ENCODE measurements at places on chromosomes 11 and 22.

DNA sequence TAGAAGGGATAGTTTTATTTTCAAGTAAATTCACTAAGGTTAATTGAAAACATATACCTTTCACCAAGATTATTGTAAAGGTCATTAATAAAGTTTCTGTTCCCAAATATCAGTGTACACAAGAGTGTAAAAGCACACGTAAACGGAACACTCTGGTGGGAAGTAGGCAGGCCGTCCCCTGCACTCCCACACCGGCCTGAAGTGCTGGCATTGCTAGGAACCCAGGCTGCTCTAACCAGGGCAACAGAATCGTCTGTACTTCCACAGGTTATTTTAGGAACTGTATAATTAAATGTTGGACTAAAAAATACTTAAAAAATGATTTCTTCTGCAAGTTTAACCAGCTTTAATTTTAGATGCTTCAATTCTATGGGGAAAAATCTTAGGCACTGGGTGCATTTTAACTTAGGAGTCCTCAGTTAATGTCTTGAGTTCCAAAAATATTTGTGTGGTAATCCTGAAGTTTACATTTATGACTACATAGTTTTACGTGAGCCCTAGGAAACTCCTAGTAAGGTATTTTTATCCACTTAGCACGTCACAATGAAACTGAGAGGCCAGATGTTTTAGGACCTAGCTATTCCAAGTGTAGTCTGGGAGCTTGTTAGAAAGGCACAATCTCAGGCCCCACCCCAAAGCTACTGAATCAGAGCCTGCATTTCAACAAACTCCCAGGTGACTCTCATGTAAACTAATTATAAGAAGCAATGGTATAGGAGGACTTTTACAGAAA, 31.2 kb downstream of the KMT5B start:
- no peak for DNase-seq

DNA sequence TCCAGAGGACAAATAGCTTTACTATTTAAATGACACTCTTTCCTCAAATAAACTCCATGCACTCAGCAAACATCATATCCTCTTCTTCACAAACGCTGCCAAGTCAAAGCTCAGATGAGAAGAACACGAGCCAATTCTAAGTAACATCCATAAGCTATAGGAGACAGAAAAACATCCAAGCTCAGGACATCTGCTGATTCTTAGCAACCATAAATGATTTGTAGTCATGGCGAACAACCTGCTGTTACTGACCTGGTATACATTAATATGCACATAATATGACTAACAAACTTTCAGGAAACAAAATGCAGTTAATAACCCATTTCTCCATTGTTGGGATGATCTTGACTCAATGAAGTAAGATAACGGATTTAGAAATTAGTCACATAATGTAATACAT, 6.7 kb downstream of the GALNT18 start:
- no peak for DNase-seq

DNA sequence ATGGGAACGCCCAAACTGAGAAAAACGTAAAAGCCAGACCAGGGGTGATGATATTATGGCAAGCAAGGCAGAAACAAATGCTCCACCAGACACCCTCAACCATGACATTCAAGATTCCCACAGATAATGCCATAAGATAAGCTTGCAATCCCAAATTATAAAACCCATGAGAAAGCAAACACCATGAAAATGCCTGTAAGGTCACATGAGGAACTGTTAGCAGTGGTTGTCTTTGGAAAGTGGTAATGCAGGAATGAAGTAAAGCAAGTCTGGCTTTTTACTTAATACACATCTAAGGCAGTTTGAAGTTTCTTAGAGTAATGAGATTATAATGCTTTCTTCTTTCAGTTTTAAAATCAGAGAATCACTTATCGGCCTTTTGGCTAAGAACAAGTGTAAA, 111.0 kb downstream of the MN1 start:
- no peak for DNase-seq

GRCh38 chr11:70725739-70726138, 327.4 kb downstream of the CTTN start:
- no peak for DNase-seq

DNA sequence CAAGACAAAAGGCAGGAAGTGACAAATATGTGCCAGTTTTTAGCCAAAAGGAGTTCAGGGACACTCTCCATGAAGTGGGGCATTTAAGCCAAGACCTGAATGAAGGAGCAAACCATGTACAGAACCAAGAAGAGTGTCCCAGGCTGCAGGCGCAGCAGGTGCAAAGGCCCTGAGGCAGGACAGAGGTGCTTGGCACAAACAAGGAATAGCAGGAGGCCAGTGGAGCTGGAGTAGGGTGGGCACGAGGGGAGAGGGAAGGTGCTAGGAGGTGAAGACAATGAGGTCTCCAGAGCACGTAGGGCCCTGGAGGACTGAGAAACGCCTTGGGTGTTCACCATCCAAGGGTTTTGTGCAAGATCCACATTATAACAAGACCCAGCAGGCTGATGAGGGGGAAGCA, 474.1 kb downstream of the MN1 start:
- DNase-seq, result no peak

GRCh38 chr11:84243629-84244263, 957.6 kb upstream of the CCDC90B start:
- DNase-seq, result no peak

GRCh38 chr11:113377681-113378412, 9.7 kb upstream of the ANKK1 start:
- DNase-seq, result no peak
